CD8-positive, alpha-beta memory T cell (primary cell): ENCODE measurements at places on chromosomes 13 and 19.

DNA sequence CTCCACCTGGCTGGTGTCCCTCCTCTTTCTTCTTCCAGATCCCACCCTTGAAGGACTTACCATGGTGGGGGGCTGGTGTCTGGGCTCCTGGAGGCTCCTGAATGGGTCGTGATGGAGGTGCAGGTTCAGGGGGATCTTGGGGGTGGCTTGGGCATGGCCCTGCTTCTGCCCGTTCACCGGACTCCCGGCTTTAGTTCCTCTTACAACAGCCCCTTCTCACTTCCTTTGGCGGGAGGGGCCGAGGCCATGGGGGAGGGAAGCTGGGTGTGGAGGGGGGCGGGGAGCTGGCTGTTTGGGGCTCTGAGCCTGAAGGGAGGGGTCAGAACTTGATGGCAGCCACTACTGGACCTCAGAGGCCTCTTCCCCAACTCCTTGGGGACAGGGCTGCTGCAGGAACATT is at the start of gene MYO1F:
MYO1F (minus strand) TSS at position 196 of the 400 bp plus-strand sequence; CDS start at position 63, 133 bp downstream.
- DNase-seq: no peak

DNA sequence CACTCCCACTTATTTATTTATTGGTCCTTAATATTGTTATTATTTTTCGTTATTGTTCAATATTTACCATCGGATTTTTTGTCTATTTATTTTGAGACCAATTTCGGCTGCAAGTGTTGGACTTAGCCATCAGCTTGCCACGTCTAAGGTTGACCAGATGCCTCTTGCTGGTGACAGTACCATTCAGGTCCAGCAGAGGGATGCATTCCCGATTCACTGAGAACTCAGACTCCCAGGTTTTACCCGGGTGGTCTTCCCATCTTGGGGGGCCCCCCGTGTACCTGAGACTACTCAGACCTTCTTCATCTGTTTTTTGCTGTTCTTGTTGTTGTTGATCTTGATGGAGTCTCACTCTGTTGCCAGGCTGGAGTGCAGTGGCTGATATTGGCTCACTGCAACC is 1435.2 kb downstream of the UQCRFS1 start:
- no peak for DNase-seq

- DNase-seq: peak; percentile 32
Measured at GRCh38 chr19:13881692-13882418, 4.9 kb downstream of the NANOS3 start.

- no peak for DNase-seq
Measured at GRCh38 chr19:48461651-48461981, 6.2 kb downstream of the KCNJ14 start.

GRCh38 chr13:79452239-79452913 is 28.6 kb upstream of the NDFIP2 start:
- no peak for DNase-seq

DNA sequence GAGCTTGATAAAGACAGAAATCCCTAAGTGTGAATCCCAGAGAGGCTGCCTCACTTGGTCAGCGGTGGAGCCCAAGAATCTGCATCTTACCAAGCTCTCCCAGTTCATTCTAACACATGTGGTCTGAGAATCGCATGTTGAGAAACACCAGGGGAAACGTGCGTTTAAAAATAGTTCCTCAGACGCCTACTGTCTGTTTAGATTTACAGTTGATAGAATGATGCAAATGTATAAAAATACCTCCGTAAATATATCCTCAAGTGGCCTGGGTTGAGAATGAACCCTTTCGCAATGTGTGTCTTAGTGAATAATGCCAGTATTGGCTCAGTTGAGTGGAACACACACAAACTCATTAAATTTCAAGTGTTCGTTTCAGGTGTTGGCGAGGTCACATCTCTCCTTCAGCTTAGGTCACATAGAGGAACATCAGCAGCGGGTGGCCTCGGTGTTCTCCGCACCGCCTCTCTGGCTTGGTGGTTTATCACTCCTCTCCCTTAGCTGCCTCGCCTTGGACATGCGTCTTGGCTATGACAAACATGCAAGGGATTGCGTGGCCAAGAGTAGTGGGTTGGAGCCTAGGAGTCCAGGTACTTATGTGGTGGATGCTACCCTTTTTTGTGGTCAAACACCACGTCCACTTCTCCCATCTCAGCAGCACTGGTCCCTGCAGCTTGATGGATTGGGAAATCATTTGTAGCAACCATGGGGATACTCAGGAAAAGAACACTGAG is 117.6 kb upstream of the SPATA13 start:
- no peak for DNase-seq

GRCh38 chr13:75414036-75414827 is 67.7 kb downstream of the TBC1D4 start:
- no peak for DNase-seq

DNA sequence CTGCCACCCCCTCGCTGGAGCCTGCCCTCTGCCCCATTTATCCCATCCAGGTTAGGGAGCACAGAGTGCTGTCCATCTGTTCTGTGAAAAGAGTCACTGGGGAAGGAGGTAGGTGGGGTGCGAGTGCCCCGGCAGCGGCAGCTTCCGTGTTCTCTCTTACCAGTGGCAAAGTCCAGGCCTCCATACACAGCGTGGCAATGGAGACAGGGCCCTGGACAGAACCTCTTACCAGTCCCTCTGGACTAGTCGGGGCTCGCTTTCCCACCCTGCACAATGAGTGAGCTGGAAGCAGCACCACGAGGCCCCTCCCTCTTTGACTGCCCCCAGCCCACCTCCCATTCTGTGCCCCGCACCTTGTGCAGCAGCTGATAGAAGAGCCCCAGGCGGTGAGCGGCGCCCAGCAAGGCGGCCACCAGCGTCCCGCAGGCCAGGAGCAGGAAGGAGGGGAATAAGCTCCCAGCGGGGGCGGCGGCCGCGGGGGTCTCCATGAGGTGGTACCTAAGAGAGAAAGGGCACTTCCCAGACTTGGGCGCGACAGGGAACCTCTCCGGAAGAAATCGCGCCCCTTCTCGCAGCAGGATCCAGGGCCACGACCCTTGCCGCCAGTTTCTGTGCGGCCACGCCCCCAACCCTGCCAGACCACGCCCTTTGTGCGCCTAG is 17.5 kb downstream of the SYDE1 start:
- peak; percentile 6 for DNase-seq

DNA sequence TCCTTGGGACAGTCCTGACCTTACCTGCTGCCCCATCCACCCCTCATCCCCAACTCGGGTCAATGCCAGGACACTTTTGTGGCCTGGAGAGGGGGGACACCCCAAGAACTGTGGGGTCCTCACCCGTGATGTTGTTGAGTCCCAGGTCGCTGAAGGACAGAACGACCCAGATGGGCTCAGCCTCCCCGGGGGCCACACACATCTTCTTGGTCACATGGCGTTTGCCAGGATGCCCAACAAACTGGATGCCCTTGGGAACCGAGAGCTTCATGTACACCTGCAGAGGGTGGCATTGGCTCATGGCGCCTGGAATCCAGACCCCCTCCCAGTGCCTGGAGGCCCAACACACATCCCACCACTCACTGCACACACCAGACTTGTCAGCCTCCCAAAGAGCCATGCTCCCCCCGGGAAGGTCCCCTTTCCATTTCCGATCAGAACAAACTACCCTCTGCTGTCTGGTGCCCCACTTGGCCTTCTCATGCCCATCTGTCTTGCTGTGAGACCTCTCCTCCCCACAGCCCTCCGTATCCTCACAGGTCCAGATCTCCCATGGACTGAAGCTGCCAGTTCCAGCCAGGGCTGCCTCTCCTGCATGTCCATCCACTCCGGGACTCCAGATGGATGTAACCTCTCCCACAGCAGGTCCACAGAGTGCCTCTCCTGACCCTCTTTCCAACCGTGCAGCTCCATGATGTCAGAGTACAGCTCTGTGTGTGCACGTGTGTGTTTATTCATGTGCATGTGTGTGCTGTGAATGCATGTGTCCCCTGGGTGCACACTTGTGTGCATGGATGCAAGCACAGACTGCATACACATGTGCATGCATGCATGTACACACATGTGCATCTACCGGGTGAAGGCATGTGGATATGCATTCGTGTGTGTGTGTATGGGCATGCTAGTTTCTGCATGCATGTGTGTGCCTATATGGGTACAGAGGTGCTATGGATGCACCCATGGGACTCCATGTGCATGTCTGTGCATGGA is 58.4 kb downstream of the F2RL3 start:
- no peak for DNase-seq

DNA sequence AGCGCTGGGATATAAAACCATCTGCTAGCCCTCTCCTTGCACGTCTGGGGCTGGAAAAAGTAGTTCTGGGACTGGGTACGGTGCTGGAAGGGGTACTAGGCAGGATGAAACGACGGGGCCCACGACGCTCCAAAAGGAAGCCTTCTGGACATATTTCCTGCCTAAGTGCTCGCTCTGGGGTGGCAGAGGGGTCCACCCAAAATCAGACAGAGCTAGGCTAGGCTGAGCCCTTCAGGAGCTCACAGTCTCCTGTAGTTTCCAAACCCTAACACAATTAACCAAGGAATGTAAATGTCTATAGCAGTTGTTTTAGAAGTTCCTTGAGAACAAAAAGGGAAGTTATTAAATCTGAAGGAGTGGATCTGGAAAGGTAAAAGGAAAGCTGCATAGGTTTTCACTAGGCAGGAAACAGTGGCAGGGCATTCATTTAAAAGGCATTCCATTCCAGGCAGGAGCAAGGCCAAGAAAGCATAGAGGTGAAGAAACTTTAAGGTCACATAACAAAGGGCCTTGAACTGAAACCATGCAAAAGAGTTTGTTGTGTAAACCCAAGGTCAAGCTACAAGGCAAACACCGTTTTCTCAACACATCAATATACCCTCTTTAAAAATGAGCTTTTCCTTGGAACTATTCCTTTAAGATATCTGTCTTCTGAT is 634 bp upstream of the DIAPH3 start:
- no peak for DNase-seq

- DNase-seq: no peak
Measured at GRCh38 chr13:110716247-110716515, 2.7 kb downstream of the ING1 start.

DNA sequence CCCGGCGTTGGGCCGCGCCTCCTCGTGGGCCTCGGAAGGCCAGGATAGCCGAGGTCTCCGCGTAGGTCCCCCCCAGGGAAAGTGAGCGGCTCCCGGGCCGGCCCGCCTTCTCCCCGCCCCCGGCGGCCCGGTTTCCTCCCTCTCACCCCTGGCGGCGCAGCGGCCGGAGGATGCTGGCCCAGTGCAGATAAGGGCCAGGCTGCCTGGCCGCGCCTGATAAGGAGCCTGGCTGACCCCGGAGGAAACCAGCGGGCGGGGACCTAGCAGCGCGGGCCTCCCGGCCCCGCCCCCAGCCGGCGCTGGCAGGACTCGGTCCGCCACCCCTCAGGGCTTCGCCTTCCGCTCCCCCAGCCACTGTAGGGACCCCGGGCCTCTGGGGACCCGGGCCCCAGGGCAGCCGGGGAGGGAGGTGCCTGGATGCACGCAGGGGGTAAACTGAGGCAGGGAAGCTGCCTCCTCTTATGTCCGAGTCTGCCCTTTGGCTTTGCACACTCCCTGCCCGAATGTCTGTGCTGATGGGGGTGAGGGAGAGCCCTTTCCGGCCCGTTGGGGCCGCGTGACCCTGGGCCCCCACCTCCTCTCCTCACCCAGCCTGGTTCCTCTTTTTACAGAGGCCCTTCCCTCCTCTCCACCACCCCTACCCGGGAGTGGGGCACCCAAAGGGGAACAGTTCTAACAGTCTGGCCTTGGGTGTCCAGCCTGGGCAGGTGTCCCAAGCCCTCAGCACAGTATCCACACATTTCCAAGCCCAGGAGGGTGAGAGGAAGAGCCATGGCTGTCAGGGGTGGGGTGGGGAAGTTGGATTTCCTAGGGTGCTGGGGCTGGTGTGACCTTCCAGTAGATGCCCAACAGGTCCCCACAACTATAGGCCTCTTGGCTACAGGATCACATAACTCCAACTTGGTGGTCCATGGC is at the start of gene LYL1:
LYL1 (minus strand) TSS at position 193 of the 915 bp plus-strand sequence. CDS start 1,687 bp downstream, outside the sequence.
- no peak for DNase-seq

GRCh38 chr19:5983367-5983955 is 5.5 kb upstream of the RANBP3 start:
- no peak for DNase-seq

- DNase-seq: no peak
Measured at GRCh38 chr19:45076851-45077730, 813 bp upstream of the ZNF296 start.

DNA sequence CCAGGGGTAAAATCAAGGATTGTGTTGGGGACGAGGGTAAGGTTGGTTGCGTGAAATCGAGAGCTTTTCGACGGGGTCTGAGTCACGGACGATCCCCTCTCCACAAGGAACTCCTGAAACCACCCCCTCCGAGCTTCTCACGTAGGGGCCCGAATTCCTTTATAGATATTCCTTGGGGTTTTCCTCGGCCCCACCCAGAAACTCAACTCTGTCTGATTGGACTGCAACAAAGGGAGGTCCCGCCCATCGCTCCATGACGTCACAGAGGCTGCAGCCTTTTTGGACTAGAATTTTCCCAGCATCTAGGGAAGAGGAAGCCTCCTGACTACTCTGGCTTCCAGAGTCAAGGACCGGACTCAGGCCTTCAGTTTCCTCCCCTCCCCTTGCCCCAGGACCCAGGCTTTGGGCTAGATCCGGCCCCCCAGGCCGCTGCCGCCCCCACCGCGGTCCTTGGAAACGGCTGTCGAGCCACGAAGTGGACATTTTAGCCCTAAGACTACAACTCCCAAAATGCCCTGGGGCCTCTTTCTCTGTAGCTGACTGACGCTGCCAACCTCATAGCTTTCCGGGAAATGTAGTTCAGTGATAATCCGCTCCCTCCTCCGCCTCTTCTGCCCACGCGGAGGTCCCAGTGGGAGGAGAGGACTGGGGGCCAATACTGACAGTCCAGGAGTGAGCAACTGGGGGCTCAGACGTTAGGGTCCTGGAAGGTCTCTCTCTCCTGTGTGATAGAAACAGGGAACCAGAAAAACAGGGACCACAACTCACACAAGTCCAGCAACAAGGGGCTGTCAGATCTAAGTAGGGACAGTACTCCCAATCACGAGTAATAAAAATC is at the start of gene IZUMO1:
IZUMO1 (minus strand) TSS at position 172 of the 838 bp plus-strand sequence. CDS start 1,050 bp downstream, outside the sequence.
- peak; percentile 14 for DNase-seq

GRCh38 chr19:5130371-5131030 is 161.6 kb downstream of the KDM4B start:
- peak; percentile 32 for DNase-seq

- DNase-seq: no peak
Measured at GRCh38 chr19:35712567-35713505, 5.0 kb upstream of the KMT2B start.

GRCh38 chr19:8310342-8311055 is 2.3 kb upstream of the CD320 start:
- DNase-seq: peak; percentile 23

GRCh38 chr13:35603593-35604285 is 127.2 kb upstream of the MAB21L1 start:
- DNase-seq: no peak

- no peak for DNase-seq
Measured at GRCh38 chr19:18438331-18439024, 545 bp upstream of the ISYNA1 start.

- no peak for DNase-seq
Measured at GRCh38 chr13:113142876-113143275, 15.6 kb upstream of the PROZ start.

- no peak for DNase-seq
Measured at GRCh38 chr13:47017476-47017875, 120.6 kb upstream of the HTR2A start.

- peak; percentile 23 for DNase-seq
Measured at GRCh38 chr19:12723641-12724426, at the start of gene TNPO2. Gene TNPO2 (minus strand): TSS chr19:12723932. CDS start chr19:12720977, 2,955 bp downstream.

- peak; percentile 56 for DNase-seq
Measured at GRCh38 chr19:47110521-47111005, 3.0 kb downstream of the ZC3H4 start.
